Amniotic stem cell (primary cell): ENCODE measurements at places on chromosomes 1 and 21.

- no peak for DNase-seq
Observed at GRCh38 chr1:118788463-118788862, 199.7 kb downstream of the TBX15 start.

DNA sequence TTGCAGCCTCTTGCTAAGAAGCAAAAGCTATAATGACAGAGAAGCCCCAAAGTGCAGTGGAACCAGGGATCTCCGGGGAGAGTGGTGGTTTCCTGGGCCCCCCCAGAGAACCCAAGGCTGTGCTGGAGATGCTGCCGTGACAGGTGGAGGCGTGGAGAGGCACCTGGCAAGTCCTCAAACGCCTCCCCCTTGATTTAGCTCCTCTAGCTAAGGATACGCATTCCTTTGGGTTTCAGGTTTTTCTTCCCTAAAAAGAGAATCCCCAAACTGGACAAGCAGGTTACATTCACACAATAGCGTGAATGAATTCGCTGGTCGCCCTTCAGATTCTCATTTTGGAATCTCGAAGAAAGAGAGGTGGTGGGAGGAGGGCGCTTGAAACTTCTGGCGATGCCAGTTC, 853 bp upstream of the ATP1A1 start:
- DNase-seq = no peak

- no peak for DNase-seq
Observed at GRCh38 chr1:168190403-168190802, 11.6 kb downstream of the TIPRL start.

GRCh38 chr1:21200767-21201166, 24.1 kb upstream of the EIF4G3 start:
- DNase-seq = no peak

DNA sequence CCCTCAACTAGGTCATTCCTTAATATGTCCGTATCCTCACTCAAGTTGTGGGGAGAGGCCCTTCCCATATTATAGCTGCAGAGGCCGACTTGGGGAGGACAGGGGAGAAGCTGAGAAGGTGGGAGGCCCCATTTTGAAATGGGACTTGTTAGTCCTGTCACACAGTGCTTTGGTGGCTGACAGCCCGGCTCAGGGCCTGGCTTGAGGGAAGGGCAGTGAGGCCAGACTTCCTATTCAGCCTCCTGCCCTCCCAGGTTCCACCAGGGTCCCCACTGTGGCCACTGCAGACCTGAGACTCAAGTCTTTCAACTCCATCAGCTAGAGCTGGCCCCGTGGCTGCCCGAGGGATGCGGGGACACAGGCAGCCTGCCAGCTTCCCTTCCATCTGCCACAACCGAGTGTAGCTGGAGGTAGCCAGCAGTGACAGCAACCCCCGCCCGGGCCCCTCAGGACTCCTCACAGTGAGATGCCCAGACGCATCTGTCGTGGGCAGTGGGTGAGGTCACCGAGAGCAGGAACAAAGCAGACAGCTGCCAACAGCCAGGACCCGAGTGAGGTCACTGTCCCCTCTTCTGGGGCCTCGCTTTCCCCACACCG, 36.9 kb downstream of the SIM2 start:
- no peak for DNase-seq

- no peak for DNase-seq
Observed at GRCh38 chr21:33875026-33875695, 40.4 kb downstream of the ATP5PO start.
